Osteocyte (in vitro differentiated cells): ENCODE measurements at places on chromosomes 5 and 9. TPM values are rescaled to one million over a fixed set of nuclear protein-coding genes. Genes with fewer than 3 reads are reported as not detected.

BRINP1 gene
- total RNA-seq = 0.16 and 0.21 TPM in 2 replicates

EDIL3 gene
- total RNA-seq = 470 and 495 TPM in 2 replicates

THBS4 gene
- 1.4 and 1.5 TPM in 2 replicates for total RNA-seq

SSNA1 gene
- total RNA-seq = 57.4 and 58.1 TPM in 2 replicates

TXNDC8 gene
- total RNA-seq = not detected in 2 replicates

ZBED3 gene
- 18.0 and 21.0 TPM in 2 replicates for total RNA-seq

PCDHB15 gene
- total RNA-seq = 4.3 and 4.4 TPM in 2 replicates

SMIM23 gene
- total RNA-seq = not detected in 2 replicates

HMCN2 gene
- 0.05 TPM in 2 replicates for total RNA-seq

CTNND2 gene
- total RNA-seq = 1.3 and 2.5 TPM in 2 replicates

IFNA21 gene
- total RNA-seq = not detected in 2 replicates

KCNV2 gene
- not detected in 2 replicates for total RNA-seq

RNF208 gene
- total RNA-seq = 7.2 and 8.0 TPM in 2 replicates

RAD1 gene
- 17.1 and 19.5 TPM in 2 replicates for total RNA-seq

DNA sequence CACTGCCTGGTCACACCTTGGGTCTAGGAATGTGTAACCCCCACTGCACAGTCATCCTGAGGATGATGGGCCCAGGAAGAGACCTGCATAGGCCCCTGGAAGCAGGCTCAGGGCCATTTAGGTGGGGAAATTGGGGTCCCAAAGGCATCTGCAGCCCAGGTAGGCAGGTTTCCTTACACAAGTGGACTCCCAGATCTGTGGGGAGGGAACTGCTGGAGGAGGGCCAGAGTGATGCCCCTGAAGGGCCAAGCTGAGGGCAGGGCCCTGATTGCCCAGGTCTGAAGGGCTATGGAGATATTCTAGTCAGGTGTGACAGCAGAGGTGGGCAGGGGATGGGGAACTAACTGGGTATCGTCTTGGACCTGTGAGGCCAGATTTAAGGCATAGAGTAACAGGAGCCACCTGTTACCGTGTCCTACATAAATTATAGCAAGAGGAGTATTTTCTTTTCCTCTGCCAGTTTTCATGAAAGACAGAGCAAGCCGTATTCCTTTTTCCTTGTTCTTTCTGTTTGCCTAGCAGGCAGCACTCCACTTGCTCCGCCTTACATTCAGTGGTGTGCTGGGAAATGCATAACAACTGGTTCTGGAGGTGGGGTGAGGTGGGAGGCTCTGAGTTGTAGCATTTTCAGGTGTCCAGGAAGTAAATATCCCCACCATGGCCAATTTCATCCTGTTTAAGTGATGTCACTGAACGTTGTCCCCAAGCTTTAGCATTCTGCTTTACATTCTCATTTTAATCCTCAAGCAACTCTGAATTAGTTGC lies 41.3 kb downstream of the PPARGC1B start:
- DNase-seq = no peak

DNA sequence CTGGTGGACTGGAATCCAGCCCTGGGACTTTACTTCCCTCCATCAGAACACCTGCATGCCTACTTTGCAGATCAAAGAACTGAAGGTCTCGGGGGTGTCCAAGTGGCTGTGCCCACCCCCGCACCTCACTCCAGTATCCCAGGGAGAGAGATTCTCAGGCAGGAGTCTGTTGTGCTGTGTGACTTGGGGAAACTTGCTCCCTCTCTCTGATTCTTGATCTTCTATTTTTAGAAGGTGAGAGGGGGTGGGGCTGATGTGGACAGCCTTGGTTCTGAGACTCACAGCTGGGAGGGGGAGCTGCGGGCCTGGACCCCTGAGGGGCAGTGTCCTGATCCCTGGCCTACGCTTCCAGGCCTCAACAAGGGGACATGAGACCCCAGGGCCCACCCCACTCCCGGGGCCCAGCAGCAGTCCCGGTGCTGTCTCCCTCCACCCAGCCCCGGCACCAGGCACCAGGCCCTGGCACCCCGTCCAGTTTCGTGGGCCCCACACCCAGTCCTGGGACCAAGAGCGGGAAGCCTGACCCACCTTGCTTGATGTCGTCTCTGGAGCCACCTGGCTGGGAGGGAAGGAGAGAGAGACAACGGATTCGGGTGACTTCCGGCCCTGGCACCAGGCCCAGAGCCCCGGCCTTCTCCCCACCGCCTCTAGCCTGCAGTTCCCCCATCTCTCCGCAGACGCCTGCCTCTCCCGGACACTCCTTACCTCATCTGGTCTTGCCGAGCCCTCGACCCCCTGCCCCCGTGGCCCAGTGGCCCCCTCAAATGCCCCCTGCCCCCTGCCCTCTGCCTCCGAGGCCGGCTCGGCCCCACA lies 74.0 kb upstream of the SPTLC1 start:
- peak; percentile 83 for DNase-seq

DNA sequence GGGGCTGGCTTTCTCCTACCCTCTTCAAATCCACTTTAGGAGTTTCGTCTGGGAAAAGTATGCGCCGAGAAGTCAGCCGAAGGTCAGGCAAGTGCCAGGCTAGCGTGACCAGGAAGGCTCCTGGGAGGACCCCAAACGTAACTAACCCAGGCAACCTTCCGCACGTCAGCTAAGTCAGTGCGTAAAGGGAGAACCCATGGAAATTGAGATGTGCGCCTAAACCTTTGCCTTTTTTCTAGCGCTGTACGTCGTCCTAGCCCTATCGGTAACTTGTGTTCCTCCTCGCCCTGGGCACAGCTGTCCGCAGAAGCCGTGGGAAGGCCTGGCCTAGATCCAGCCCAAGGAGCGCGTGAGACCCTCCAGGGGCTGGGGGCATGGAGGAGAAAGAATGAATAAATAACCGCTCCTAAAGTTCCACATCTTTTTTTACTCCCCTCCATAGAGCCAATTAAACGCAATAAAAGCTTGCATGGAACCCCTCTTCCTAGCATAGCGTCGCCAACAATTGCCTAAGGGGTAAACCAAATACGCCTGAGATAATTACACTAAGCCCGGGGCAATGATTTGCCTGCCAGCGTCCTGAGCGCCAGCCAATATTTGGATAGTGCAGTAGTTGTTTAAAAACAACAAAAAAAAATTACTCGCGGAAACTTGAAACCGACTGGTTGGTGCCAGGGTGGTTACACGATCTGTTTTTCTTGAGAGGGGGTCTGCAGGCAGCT lies 4.0 kb upstream of the FOXB2 start:
- peak; percentile 54 for DNase-seq

DNA sequence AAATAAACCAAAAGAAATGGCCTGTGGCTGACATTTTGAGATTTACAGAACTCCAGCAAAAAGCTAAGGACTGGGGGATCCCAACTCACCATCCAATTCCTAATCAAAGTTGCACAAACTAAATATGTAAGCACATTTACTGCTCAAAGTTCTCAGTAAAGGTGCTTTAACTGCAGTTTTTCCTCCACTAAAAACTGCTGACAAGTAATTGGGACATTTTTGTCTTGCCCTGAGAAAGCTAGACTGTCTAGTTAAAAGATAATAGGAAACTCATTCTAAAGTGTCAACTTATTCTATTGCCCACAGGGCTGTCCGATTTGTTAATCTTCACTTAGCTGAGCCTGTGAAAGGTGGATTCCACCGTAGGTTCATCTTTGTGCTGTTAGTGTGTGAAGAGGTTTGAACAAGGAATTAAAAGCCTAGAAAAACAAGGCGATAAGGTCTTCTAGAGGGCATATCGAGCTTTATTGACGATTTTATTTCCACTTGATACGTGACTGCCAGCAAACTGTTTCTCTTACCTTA lies 1.0 kb downstream of the DOCK8 start:
- no peak for DNase-seq

GRCh38 chr5:124990723-124991122 lies 244.3 kb upstream of the ZNF608 start:
- DNase-seq = no peak

DNA sequence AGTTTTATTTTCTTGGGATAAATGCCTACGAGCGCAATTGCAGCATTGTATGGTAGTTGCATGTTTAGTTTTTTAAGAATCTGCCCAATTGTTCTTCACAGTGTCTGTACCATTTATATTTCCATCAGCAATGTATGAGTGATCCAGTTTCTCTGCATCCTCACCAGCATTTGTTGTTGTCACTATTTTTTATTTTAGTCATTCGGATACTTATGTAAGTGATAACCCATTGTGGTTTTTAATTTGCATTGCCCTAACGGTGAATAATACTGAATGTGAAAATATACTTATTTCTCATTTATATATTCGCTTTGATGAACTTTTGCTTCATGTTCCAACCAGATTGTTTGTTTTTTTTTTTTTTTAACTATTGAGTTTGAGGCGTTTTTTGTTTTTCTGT lies 33.7 kb upstream of the PWWP2A start:
- DNase-seq = no peak

- no peak for DNase-seq
Measured at GRCh38 chr9:130212543-130213297, 40.5 kb downstream of the NCS1 start.

DNA sequence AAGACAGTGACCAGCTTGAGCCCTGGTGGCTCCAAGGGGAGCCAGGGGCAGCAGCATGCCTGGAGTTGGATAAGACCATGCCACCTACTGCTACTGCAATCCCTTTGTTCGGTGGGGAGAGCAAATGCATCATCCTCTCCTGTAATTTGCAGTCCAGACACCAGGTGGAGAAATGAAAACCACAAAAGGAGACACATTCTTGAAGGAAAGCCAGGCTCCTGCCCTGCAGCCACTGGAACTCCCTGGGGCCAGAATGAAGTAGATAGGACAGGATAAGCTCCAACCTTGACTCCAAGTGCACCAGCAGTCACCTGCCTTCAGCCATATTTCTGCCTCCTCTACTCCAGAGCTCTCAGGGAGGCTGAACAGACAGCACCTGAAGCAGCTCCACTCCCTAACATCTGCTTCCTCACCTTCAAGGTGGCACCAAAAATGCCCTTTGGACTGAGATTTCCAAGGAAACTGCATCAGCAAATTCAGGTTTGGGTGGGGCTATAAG lies 65.1 kb upstream of the IQGAP2 start:
- DNase-seq = no peak

GRCh38 chr9:19223724-19224123 lies 6.8 kb upstream of the DENND4C start:
- no peak for DNase-seq

- DNase-seq = no peak
Measured at GRCh38 chr5:38420691-38421390, 135.6 kb downstream of the LIFR start.

DNA sequence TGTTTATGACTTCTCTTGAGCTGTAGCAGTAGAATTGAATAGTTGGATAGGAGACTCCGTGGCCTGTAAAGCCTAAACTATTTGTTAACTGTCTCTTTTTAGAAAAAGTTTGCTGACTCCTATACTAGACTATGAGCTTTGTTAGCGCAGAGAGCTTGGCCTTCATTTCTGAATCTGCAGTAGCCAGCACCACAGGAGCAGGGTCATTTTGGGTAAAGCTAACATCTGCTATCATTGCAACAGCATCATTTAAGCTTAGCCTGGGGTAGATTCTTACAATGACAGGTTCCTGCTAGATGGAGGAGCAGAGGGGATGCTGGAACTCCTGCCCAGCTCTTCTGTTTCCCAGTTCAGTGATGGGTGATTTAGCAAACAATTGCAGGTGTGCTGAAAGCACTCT lies 133.7 kb upstream of the ASTN2 start:
- no peak for DNase-seq

DNA sequence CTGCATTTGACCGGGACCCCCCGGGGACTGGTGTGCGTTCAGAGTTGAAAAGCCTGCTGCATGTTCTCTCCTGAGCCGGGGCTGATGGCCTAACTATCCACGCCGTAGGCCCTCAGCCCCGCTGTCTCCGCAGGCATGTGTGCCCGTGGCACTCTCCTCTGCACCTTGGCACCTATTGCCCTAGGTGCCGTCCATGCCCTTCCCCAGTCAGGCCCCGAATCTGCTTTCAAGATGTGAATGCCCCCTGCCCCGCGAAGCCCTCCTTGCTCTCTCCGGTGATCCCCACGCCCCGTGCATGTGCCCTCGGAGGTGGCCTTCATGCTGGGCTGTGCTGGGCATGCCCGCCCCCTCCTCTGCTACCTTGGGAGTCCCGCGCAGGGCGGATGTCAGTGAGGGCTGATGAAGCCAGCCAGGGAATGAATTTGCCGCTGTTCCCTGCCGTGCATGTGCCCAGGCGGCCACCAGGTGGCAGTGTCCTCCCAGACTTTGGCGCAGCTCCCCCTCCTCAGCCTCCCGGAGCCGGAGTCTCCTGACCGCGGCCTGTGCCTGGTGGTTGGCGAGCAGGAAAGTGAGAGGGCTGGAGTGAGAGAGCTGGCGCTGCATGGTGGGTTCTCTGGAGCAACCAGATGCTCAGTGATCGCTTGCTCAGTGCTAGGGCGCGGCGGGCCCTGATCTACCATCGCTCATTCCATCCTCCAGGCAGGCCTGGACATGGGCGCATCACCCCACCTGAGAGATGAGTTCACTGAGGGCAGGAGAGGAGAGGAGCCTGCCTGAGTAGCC lies 112.9 kb upstream of the LMX1B start:
- DNase-seq = peak; percentile 95

GRCh38 chr5:135186662-135187522 lies 152.9 kb upstream of the PITX1 start:
- DNase-seq = peak; percentile 36

DNA sequence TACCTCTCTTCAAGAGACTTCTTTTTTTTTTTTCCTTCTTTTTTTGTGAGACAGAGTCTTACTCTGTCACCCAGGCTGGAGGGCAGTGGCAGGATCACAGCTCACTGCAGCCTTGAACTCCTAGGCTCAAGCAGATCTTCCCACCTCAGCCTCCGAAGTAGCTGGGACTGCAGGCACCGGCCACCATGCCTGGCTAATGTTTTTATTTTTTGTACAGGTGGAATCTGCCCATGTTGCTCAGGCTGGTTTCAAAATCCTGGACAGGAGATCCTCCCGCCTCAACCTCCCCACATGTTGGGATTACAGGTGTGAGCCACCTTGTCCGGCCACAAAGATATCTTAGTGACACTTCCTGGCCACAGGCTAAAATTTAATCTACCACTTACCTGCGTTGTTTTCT lies 42.9 kb upstream of the F2RL1 start:
- DNase-seq = no peak

DNA sequence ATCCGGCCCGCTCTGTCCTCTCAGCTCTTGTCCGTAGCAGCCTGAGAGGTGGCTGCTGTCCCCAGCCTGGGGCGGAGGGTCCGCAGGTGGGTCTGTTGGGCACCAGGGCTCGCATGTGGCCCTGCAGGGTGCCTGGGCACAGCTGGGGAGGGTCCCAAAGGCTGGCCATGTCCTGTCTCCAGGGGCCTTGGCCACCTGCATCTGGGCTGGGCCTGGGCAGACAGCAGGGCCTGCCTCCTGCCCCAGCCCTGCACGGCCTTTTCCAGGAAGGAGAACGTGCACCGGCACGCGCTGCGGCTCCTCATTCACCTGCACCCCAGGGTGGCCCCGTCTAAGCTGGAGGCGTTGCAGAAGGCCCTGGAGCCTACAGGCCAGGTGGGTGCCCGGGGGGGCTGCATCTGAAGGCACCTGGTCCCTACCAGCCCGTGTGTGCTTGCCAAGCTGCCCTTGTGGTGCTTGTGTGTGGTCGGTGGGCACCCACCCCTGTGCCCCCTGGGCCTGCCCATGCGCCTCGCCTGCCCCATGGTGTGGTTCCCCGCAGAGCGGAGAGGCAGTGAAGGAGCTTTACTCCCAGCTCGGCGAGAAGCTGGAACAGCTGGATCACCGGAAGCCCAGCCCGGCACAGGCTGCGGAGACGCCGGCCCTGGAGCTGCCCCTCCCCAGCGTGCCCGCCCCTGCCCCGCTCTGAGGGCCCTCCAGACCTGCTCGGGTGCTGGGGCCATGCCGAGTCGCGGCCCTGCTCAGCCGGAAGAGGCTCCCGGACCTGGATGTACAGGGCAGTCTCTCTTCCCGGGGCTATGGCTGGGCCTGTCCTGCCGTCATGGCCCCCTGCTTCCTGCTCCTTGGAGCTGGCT lies 5.1 kb upstream of the TOR4A start:
- peak; percentile 83 for DNase-seq
